ENCODE measurements at places on chromosomes 5 and 9.

DNA sequence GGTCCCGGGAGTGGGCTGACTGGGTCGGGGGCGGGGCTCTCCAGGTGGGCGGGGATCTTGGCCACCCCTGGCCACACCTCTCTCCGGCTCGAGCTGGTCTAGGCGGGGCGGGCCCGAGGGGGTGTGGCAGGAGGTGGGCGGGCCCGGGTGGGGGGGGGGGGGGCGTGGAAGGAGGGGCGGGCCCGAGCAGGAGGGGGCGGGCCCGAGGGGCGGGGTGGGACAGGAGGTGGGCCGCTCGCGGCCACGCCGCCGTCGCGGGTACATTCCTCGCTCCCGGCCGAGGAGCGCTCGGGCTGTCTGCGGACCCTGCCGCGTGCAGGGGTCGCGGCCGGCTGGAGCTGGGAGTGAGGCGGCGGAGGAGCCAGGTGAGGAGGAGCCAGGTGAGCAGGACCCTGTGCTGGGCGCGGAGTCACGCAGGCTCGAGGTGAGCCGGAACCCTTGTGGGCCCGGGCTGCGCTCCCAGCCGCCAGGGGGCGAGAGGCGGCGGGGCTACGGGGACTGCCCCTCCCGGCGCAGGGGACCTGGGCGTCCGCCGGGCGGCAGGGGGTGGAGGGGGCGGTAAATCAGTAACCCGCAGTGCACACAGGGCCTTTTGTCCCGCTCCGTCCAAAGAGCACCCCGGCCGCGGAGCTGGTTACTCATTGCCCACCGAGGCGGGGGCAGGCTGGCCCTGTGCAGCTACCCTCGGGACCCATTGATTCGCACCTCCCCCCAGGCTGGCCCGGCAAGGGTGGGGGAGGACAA, at the start of gene FGFR4:
FGFR4 (plus strand) TSS at position 262 of the 744 bp plus-strand sequence. CDS start 2,688 bp downstream, outside the sequence.
- DNase-seq, result peak; percentile 89

DNA sequence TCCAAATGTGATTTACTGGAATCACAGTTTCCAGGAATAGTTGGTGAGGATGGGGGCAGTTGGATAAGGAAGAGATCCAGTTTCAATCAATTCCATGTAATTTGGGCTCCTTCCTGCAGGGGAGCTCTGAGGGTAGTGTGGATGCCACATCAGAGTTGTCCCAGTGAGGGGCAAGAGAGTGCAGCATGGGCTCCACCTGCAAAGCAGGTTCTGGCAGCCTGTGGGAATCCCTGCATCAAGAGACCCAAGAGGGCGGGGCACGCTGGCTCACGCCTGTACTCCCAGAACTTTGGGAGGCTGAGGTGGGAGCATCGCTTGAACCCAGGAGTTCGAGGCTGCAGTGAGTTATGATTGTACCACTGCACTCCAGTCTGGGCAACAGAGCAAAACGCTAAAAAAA, 188.5 kb downstream of the CACNA1B start:
- no peak for DNase-seq

GRCh38 chr5:125928663-125929062, 494.5 kb upstream of the GRAMD2B start:
- no peak for DNase-seq

GRCh38 chr5:38438757-38439156, 117.7 kb downstream of the LIFR start:
- DNase-seq, result no peak

DNA sequence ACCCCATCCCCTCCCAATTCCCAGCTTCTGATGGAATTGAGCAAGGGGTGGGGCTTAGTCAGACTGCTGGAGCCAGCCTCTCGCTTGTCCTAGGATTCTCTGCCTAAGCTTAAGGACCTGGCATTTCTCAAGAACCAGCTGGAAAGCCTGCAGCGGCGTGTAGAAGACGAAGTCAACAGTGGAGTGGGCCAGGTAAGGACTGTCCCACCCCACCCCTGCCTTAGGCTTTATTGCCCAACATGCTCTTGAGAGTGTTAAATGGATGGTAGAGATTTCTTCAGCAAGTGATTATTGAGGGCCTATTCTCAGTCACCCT, 1.1 kb downstream of the SLC35A4 start:
- DNase-seq, result no peak

- DNase-seq, result no peak
Measured at GRCh38 chr5:56774957-56775356, 40.4 kb upstream of the MAP3K1 start.

DNA sequence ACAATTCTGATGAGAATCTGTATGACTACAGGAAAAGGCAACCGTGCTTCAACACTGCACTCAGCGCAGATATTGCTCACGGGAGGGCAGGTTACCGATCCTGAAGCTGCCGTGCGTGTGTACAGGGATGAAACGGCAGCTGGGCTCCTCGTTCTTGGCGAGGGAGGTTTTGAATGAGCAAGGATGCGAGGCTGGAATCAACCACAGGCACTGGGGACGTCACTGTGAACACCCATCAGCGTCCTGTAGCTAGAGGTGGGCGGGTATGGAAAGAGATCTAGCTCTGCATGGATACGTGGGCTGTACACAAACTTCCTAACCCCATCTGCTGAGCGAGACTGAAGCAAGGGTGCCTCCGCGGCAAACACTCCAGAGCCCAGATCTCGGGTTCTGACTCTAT, 84.3 kb upstream of the COL5A1 start:
- no peak for DNase-seq
